ENCODE measurements at places on chromosomes 3 and 15. TPM values are rescaled to one million over a fixed set of nuclear protein-coding genes. Genes with fewer than 3 reads are reported as not detected.

The IGSF10 gene
- not detected for total RNA-seq

The COL7A1 gene
- total RNA-seq, result 1.2 TPM

The CILP gene
- total RNA-seq, result 0.44 TPM

The EPHB3 gene
- total RNA-seq, result 0.29 TPM

The CD86 gene
- 1.2 TPM for total RNA-seq

The EFCC1 gene
- not detected for total RNA-seq

- no peaks in the 10 kb centered on the region for H3K4me1 ChIP-seq
- no peak overlapping the region for H3K27ac ChIP-seq
- no peaks in the 10 kb centered on the region for H3K36me3 ChIP-seq
- H3K4me3 ChIP-seq, result no peak overlapping the region
- no peaks in the 10 kb centered on the region for H3K27me3 ChIP-seq
Observed at GRCh38 chr15:62691008-62691407, 351.5 kb upstream of the TPM1 start.

GRCh38 chr15:52677593-52678467, 1.4 kb downstream of the ATOSA start:
- H3K4me3 ChIP-seq, result peak overlapping the region; percentile 82
- DNase-seq, result peak; percentile 62
- H3K36me3 ChIP-seq, result no peaks in the 10 kb centered on the region

DNA sequence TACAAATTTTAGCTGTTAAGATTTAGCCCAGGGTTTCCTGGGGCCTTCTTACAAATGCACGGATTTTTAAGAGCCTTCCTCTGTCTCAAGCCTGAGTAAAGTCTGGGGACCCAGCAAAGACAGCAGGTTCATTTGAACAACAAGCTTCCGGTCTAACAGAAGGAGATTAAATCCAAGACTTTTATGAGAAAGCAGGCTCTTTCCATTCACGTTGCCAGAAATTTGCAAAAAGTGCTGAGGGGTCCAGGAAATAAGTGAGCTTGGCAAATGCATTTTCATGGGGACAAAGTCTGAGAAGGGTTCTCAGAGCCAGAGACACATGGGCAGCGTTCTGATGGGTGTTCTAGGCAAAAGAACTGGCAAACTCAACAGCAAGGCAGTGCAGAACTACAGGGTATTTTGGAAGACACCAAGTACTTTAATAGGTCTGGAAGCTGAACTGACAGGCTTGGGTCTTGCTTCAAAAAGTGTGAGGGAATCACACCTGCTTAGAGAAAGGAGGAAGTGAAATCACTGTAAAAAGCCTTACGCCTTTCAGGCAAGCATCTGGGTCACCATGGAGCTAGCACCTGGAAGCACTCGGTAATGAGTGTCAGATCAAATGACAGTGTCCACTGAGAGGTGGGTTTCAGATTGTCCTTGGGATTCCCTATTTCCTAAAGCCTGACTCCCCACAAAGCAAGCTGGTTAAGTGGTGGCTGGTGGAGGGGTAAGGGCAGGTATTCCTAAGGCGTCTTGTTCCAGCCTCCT, 115.8 kb upstream of the ARHGEF3 start:
- H3K27me3 ChIP-seq, result no peaks in the 10 kb centered on the region
- peaks cover 82% of the 10 kb centered on the region for H3K4me1 ChIP-seq
- peak overlapping the region; percentile 54 for H3K4me3 ChIP-seq
- no peak for DNase-seq

GRCh38 chr3:148360051-148360450, 337.7 kb upstream of the AGTR1 start:
- H3K36me3 ChIP-seq, result no peaks in the 10 kb centered on the region
- H3K4me3 ChIP-seq, result no peak overlapping the region
- DNase-seq, result no peak
- no peaks in the 10 kb centered on the region for H3K4me1 ChIP-seq
- no peaks in the 10 kb centered on the region for H3K27me3 ChIP-seq

GRCh38 chr15:29343229-29343628, 73.6 kb upstream of the NSMCE3 start:
- no peaks in the 10 kb centered on the region for H3K4me1 ChIP-seq
- no peaks in the 10 kb centered on the region for H3K36me3 ChIP-seq
- no peak for DNase-seq
- no peak overlapping the region for H3K4me3 ChIP-seq
- H3K27me3 ChIP-seq, result no peaks in the 10 kb centered on the region
- H3K27ac ChIP-seq, result no peak overlapping the region

DNA sequence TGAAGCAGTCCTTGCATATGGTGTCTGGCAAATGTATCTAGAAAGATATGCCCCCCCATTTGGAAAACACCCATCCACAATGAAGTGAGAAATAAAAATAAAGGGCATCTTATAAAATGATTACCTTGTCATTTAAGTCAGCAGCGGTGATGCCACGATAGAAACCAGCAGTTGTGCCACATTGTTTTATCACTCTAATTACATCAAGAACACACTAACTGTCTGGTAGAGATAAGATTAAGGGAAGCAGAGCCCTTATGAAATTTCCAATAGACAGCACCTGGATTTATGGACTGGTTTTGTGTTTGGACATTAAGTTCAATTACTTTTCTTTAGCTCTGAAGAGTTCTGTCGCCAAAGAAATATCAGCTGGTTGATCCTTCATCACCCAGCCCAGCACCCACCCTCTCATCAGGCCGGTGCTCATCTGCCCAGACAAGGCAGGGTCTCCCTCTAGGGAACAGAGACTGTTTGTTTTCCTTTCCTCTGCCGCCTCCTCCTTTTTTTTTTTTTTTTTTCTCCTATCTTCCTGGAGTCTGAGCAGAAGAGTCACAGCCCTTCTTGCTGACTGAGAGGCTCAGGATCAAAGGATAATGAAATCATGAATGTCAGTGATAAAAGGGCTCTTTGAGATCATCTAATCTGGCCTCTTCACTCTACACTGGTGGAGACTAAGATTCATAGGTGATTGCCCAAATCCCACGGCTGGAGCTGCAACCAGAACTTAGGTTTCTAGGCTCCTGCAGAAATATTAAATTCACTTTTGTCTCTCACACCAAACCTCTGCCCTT, 464.1 kb downstream of the NTRK3 start:
- no peak for DNase-seq
- H3K4me3 ChIP-seq, result no peak overlapping the region
- H3K36me3 ChIP-seq, result no peaks in the 10 kb centered on the region
- H3K27ac ChIP-seq, result no peak overlapping the region
- H3K27me3 ChIP-seq, result no peaks in the 10 kb centered on the region

- H3K4me3 ChIP-seq, result no peak overlapping the region
- peaks cover 35% of the 10 kb centered on the region for H3K4me1 ChIP-seq
- peaks cover 10% of the 10 kb centered on the region for H3K36me3 ChIP-seq
Observed at GRCh38 chr3:9897408-9898372, 5.0 kb upstream of the IL17RE start.

DNA sequence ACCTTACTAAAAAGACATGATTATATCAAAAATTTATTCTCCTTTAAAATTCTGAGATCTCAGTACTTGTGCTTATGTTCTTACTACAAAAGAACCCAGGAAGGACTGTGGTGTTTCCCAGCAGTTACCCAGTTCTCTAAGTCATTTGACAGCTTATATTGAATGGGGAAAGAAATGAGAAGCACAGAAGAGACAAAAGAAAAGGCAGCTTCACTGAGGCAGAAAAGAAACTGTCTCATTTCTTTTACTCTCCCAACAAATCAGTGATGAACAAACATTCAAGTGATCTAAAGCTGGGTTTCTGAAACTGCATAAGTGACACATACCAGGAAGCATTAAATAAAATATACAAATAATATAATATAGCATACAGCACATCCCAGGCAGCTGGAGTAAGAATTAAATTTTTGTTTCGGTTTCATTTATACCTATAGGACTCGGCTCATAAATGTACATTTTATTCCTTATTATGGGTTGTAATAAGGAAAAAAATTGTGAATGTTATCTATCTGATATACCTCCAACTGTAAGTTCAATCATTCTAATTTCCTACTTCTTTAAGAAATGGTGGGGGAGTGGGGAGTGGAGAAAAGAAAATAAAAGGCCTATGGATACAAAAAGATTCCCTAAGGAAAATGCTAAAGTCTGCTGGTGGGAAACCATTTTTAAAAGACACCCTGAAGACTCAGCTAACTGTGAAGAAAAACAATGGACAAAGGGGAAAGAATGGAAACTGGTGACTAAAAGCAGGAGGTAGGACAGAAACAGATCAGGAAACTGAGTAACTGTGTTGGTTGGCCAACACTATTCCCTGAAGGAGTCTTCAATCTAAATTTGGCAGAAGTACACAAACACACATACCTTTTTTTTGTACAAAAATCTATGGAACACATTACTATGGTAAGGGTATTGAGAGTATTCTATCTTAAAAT, 156.8 kb downstream of the TBC1D5 start:
- H3K4me1 ChIP-seq, result peaks cover 4% of the 10 kb centered on the region
- H3K4me3 ChIP-seq, result no peak overlapping the region
- no peaks in the 10 kb centered on the region for H3K27me3 ChIP-seq
- H3K27ac ChIP-seq, result no peak overlapping the region
- H3K36me3 ChIP-seq, result no peaks in the 10 kb centered on the region
- DNase-seq, result no peak

DNA sequence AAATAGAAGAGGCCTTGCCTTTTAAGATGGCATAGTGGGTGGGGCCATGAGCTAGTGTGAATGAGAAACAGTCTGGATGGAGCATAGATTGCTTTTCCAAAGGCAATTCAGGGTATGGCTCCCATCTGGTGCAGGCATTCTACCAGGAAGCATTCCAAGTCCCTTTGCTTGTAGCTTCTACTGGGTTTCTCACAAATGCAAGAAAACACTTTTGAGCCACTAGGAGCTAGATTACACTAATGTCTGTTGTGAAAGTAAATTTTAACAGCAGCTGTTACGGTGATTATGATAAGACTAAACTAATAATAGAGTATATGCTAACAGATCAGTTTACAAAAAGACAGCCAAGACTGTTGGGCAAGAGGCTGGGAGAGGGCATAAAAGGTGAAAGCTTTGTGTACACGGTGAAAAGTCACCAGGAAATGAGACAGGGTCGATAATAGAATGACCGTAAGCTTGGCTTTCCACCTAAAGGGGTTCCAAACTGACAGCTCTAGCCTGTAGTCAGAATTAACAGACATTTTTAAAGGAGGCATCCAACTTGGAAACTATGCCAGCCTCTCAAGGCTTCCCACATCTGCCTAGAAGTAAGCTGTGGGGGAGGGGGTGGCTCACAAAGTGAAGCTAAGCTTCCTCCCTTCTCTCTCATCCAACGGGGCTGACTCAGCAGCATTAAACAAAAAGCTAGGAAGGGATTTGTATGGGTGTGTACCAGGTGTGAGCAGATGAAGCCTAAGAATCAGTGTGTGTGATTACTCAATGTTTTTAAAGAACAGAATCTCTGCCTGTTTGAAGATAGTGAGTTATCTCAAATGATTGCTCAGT, 61.1 kb upstream of the GPD1L start:
- H3K36me3 ChIP-seq, result no peaks in the 10 kb centered on the region
- DNase-seq, result no peak
- no peaks in the 10 kb centered on the region for H3K4me1 ChIP-seq
- no peak overlapping the region for H3K27ac ChIP-seq

DNA sequence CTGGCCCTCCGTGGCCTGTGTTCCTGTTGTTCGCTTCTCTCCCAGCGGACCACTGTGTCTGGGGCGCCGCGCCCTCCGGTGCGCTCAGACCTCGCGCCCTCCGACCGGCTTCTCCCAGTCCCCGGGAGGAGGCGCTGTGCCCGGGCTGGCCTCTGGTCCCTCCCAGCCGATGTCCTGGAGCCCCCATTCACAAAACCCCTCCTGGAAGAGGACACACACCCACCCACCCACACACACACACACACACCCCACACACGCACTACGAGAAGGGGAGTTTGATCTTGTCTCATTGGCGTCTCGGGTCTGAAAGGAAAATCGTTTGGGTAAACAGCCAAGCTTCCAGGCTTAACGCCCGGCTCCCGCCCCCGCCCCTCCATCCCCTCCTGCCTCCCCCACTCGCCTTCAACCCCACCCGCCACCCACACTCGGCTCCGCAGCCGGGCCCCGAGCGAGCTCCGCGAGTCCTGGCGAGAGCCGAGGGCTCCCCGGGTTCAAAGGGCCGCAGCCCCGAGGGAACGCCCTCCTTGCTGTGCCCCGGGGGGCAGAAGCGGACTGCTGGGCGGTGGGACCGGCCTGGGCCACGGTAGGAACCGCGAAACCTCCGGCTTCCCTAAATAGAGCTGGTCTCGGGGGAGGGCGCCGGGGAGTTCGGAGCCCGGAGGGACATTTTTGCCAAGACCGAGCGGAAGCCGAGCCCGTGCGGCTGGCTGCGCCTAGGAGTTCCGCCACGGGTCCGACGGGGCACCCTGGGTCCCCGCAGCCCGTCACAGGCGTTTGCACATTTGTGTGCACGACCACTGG, 23.6 kb downstream of the NR2F2 start:
- H3K36me3 ChIP-seq, result no peaks in the 10 kb centered on the region
- H3K4me1 ChIP-seq, result peaks cover 30% of the 10 kb centered on the region
- no peak overlapping the region for H3K4me3 ChIP-seq
- H3K27me3 ChIP-seq, result peaks cover 56% of the 10 kb centered on the region
- no peak overlapping the region for H3K27ac ChIP-seq
